Stimulated activated CD4-positive, alpha-beta T cell treated with anti-CD3 and anti-CD28 coated beads, Interleukin-1b, Interleukin-23, amount 100 ng/mL, for 24 hours (primary cell): ENCODE measurements at places on chromosomes 7 and 10.

- no peak for DNase-seq
Observed at GRCh38 chr7:2628891-2629290, 2.9 kb upstream of the TTYH3 start.

- no peak for DNase-seq
Observed at GRCh38 chr7:111873963-111874690, 311.8 kb upstream of the IMMP2L start.

- DNase-seq: no peak
Observed at GRCh38 chr7:1794888-1795542, 124.9 kb downstream of the ELFN1 start.

- DNase-seq: no peak
Observed at GRCh38 chr10:100033766-100034418, 24.1 kb upstream of the DNMBP start.

- no peak for DNase-seq
Observed at GRCh38 chr7:148031019-148031418, 559.5 kb upstream of the C7orf33 start.

DNA sequence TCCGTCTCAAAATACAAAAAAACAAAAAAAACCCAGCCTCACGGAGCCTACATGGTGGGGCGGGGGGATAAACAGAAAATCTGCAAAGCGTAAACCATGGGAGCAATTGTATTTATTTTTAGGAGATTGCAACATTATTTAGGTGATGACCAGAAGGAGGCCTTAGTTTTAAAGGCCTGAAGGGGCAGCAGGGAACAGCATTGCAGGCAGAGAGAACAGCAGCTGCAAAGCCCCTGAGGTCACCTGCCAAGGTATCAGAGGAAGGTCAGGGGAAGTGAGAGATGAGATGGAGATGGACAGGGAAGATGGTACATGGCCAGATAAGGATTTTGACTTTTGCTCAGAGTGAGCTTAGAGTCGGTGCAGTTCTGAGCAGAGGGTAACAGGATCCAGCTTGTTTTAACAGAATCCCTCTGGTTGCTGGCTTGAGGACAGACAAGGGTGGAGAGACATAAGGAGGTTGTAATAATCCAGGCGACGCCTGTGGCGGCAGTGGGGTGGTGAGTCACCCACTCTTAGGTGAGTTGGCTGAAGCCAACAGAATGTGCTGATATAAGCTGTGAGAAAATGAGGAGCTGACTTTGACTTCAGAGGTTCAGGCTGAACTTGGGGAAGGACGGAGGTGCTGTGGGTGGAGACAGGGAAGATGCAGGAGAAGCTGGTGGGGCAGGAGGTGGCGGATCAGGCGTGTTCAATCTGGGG, 82.3 kb upstream of the GTF2I start:
- no peak for DNase-seq

DNA sequence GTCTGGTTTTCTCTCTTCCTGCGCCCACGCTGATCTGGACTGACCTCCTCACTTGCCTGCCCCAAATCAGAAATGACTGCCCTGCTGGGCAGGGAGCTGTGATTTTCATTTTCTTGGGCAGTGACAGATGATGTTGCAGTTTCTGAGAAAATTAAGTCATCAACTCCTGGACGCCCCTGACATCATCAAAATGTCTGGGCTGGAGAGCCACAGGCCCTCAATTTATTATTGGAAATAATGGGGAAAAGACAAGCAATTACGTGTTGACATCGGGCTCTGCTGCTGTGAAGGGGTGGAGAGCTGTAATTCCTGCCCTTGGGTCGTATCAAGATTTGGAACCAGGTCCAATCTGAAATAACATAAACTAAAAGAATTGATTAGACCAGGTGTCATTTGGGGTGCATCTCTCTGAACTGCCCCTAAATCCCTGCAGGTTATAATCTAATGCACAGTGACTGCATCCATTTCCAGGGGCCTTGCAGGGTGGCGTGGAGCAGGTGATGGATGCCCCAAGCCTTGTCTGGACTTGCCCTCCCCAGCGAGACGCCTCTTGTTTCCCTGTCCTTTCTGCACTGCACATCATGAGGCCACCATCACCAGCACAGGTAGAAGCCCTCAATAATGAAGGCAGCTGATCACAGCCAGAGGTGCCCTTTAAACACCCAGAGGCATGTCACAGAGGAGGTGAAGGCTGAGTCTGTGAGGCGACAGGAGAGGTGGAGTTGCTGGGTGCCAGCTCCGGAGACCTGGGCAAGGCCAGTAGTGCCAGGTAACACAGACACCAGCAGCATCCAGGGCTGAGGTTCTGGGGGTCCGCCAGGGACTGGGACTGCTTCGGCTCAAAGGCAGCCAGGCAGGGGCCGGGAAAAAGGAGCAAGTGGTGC, 98.7 kb downstream of the HTR5A start:
- no peak for DNase-seq

- DNase-seq: no peak
Observed at GRCh38 chr10:132457328-132458070, 60.5 kb downstream of the PWWP2B start.

GRCh38 chr10:132504501-132505272, 32.9 kb upstream of the INPP5A start:
- no peak for DNase-seq

- DNase-seq: no peak
Observed at GRCh38 chr7:30206491-30206890, 71.7 kb downstream of the MTURN start.

DNA sequence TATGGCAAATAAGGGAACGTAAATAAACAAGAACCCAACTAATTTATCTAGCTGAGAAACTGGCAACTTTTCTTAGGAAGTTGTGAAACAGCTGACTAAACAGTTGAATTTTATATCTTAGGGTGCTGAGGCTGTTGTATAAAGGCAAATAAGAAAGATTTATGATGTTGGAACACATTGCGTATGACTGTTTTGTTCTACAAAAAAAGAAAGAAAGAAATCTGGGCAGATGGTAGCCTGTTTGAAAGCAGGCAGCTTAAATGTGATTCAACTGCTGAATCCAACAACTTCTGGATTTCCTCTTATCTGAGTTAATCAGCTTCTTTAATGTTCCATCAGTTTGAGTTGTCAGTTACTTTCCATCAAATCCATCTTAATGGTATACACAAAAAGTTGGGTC, 214.5 kb downstream of the SNX13 start:
- DNase-seq: no peak

GRCh38 chr7:129728875-129729467, 117.5 kb downstream of the NRF1 start:
- no peak for DNase-seq

- no peak for DNase-seq
Observed at GRCh38 chr7:131570401-131570800, 14.0 kb upstream of the PODXL start.
